ENCODE measurements at places on chromosomes 16 and 17.

- DNase-seq: no peak
Measured at GRCh38 chr16:1745900-1746692, 25.2 kb downstream of the NME3 start.

- DNase-seq: peak; percentile 49
Measured at GRCh38 chr16:24255456-24256371, at the start of gene CACNG3. Gene CACNG3 (plus strand): TSS chr16:24256335. CDS start chr16:24256755, 420 bp downstream.

- DNase-seq: no peak
Measured at GRCh38 chr17:80836971-80837481, 154.6 kb upstream of the CHMP6 start.

DNA sequence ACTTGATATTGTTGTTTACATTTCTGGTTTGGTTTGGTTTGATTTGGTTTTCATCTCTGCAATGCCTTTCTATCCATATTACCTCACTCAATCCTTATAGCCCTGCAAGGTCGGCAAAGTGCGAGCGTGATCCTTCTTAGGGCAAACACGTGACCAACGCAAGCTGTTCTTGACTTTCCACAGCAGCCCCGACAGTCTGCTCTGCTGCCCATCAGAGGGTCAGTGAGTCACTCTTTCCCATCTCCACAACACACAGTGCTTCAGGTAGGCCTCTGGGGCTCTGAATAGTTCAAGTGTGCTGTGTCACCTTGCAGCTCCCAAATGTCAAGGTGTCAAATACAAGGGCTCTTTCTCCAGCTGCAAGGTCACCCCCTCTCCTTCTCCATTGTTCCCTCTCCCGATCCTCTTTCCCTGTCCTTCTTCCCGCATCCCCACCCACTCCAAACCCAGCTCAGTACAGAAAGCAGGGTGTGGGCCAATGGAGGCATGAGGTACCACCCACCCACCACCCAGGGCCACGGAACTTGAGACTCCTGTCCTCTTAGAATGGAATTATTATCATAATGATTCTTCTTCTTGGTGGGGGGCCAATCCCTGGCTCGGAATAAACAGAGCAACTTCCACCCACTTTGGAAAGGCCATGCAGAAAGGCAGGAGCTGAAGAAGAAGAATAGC is 139.7 kb downstream of the SLC39A11 start:
- DNase-seq: no peak

- DNase-seq: no peak
Measured at GRCh38 chr17:17426184-17426583, 50.6 kb upstream of the MED9 start.

DNA sequence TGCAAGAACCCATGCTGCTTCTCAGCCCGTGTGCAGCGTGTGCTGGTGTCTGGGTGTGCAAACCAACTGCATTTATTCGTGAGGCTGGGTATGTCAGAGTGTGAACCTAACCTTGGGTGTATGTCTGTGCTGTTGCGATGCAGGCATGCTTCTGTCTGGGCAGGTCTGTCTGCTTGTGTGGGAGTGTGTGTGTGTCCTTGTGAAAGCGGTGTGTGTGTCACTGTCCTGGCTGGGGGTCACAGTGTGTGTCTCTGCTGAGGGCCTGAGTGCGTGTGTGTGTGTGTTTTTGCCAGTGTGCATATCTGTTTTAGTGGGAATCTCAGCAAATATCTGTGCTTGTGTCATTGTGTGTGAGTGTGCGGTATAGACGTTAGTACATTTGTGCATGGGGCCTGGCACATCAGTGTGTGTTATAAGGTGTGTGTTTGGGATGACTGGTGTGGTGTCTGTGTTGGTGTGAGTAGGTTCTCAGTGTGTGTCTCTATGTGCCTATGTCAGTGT is 121.8 kb downstream of the CYLD start:
- no peak for DNase-seq

DNA sequence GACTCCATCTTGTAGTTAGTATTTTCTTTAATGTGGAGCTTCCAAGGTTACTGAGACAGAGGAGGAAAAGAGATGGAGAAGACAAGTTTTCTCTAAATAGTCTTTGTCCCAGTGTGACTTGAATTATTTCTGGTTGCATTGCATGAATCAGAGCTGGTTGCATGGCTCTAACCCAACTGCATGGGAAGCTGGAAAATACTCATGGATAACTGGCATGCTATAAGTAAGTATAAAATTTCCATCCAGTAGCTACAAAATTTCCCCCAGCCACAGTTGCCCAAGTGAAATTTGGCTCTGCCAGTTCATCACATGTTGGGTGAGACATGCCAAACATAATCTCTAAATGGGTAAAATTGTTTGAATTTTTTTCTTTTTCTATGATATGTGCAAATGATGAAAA is 1161.5 kb downstream of the CDH11 start:
- no peak for DNase-seq

DNA sequence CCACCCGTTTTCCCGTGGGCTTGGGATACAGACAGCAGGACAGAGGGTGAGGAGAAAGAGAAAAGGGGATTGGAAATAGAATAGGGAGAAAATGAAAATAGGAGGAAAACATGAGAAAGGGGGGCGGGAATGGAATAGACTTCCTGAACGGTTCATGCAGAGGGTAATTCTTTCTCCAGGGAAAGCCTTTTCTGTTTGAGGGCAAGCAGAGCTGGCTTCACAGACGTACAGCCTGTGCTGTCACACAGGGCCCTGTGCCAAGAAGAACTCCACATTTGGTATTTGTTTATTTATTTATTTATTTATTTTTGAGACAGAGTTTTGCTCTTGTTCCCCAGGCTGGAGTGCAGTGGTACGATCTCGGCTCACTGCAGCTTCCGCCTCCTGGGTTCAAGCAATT is 12.0 kb downstream of the MILR1 start:
- DNase-seq: no peak

- no peak for DNase-seq
Measured at GRCh38 chr17:33266116-33266515, 27.0 kb downstream of the ASIC2 start.

GRCh38 chr16:75111514-75111940 is 5.1 kb downstream of the LDHD start:
- DNase-seq: no peak

- peak; percentile 90 for DNase-seq
Measured at GRCh38 chr17:65560628-65561451, 608 bp downstream of the AXIN2 start.

DNA sequence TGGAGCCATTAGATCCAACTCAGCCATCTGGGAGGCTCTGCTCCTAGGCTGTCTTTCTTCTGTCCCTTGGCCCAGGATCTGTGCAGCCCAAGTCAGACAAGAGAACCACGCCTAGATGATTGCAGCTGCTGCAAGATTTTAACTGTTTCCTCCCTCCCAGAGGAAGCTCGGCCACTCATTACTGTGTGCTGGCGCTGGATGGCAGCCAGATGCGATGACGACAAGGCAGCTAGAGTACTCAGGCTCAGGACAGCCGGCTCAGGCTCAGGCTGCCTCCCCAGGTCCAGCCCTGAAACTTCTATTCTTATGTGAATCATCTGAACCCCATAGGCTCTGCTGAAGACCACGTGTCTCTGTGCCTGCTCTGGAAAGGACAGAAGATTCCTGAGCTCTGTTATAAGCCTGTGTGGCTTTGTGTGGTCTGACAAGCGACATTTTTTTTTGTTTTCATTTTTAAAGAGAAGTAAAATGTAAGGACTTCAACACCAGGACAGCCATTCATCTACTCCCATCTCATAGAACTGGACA is 32.1 kb upstream of the FBXW10B start:
- peak; percentile 95 for DNase-seq

DNA sequence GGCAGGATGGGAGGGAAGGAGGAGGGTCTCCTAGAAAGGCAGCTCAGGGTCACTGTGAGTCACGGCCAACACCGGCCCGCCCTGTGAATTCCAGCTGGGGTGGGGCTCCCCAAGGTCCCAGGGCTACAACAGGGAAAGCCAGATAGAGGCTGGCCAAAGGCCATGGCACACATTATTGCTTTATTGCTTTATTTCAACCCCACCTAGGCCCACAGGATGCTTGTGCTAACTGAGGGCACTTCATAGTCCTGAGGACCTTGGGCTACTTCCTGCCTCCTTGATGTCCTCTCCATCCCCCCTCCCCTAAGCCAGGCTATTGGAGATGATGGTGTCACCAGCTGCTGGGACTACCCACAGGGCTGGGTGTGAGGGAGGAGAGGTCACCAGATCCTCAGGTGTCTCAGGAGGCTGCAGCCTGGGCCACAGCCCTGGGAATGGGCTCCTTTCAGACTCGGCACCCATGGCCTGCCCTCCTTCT is 26.1 kb downstream of the LRRC75A start:
- peak; percentile 92 for DNase-seq

GRCh38 chr16:17496891-17497290 is 26.1 kb upstream of the XYLT1 start:
- no peak for DNase-seq

DNA sequence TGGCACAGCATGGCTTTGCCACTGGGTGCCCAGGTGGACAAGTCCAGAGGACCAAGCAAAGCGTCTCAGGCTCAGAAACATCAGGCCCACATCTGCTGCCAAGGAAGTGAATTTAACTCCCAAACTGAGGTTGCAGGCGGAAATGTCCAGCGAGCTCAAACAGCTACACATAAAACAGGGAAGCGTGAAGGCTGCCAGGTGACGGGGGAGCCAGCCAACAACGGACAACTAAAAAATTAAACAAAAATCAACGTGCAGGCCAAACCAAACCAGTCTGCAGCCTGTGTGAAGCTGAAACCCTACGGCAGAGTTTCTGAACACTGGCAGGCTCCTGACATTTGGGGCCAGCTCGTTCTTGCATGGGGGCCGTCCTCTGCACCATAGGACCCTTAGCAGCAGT is 2.5 kb downstream of the TK1 start:
- DNase-seq: no peak

GRCh38 chr17:35641032-35641431 is 53.9 kb downstream of the AP2B1 start:
- no peak for DNase-seq

DNA sequence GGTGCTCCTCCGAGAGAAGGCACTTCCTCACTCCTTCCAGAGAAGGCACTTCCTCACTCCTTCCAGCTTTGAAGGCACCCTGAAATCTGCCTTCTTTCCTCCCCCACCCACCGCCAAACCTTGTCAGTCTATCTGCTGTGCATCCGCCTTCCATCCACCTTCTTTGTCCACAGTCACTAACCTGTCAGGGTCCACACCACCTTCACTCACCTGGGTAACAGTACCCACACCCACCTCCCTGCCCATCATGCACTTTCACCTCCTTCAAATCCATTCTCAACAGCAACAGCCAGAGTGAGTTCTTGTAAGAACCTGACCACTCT is 5.2 kb downstream of the CCDC102A start:
- peak; percentile 38 for DNase-seq

GRCh38 chr16:11160676-11161115 is 95.3 kb downstream of the SOCS1 start:
- no peak for DNase-seq

DNA sequence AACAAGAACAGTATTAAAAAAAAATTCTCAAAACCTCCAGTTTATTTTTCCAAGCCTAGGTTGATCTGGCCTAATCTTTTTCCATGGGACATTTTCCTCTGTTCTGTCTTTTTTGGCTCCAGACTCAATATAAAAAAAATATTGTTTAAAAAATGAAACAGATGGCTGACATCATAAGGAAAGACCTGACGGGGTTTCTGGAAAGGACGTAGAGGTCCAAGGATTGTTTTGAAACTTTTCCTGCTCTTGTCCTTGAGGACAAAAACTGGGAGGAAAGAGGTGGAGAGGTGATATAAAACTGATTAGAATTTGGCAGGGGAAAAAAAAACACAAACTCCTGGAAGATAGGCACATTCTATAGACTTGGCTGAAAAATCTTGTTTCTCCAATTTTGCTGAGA is 211.4 kb upstream of the CDH11 start:
- DNase-seq: no peak

GRCh38 chr17:42135664-42136653 is 13.4 kb downstream of the HSPB9 start:
- peak; percentile 85 for DNase-seq

GRCh38 chr17:1108478-1108764 is 71.4 kb downstream of the ABR start:
- no peak for DNase-seq

- no peak for DNase-seq
Measured at GRCh38 chr17:13576661-13577526, 24.8 kb downstream of the HS3ST3A1 start.

DNA sequence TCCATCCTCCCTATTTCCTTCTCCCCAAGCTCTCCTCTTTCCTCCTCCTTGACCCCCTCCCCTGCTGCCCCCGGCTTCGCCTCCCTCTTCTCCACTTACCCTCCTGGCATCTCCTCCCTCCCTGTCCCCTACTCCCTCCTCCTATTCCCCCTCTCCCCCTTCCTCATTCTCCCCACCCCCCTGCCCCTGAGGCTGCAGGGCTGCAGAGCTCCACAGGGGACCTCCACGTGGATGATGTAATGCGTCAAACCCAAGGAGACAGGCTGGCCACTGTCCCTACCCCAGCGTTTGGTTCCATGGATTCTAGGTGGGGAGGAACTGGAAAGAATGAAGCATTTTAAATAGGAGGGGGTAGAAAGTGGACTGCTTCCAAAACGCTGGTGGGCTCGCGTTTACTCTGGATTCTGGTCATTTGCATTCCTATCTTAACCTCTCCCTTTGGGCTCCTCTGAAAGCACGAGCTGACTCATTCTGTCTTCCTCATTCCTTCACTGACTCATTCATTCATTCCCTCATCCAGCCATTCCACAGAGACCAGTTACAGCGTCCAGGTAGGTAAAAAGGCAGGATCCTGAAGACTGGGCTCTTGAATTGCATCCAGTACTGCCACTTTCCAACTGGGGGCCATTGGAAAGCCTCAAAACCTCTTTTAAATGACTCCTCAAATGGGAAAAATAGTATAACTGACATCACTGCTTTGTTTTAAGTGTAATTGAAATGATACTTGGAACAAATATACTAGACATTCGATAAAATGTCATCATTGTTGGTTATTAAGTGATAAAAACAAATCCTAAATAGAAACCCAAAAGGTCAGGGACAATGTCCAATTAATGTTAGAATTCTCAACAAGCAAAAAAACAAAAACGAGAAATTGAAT is 943 bp upstream of the COTL1 start:
- peak; percentile 49 for DNase-seq

DNA sequence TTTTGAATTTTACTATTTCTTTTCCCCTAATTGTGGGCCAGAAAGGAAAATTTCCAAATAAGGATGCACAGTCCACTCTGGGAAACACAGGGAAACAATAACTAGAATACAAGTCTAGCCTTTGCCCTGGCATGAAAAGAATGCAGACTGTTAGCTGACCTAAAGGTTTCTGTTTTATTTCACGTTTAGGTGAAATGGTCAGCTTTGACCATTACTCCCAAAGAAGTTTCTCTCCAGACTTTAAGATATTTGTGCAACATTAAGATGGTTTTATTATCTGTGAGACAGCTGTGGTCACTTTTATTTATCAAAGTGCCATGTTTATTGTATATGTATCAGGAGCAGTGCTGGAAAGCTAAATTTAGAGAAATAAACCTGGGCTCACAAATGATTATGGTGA is 163.9 kb downstream of the SPECC1 start:
- DNase-seq: no peak

Measured in Peyer's patch (tissue), 4 donors.